GM19239 (cell line): ENCODE measurements at places on chromosomes 3 and 15.
A peak's percentile ranks its signal among the peaks of the same experiment; 100 is the strongest.

DNA sequence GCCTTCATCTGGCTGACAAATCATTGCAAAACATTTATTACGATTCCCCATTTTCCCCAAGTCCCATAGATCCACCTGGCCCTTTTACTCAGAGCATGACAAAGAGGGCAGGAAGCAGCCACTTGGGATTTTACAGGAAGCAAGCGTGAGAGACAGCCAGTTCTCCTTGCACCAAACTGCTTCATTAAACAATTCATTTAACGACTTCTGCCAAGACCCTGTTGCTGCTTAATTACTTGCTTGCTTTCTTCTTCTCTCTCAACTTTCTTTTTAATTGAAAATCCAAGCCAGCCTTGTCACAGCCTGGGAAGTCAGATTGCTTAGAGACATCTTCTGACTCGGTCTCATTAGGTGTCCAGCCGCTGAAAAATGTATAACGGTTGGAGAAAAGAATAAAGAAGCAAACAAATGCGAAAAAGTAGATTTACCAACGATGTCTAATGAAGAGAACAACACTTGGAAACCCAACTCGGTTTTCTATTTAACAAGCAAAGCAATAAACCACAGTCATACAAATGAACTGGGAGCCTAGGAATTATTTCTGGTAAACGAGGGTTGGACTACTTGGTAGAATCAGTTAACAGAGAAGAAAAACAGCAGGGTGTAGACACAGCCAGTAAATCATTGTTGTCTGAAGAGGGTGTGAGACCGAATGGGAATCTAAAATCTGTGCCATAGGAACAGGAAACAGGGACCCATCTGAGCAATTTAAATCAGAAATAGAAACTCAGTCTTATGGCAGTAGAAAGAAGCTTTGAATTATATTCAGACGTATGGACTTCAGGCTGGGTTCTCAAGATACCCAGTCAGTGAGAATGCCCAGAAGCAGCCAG lies 298.3 kb downstream of the LRRC3B start:
- DNase-seq = no peak

DNA sequence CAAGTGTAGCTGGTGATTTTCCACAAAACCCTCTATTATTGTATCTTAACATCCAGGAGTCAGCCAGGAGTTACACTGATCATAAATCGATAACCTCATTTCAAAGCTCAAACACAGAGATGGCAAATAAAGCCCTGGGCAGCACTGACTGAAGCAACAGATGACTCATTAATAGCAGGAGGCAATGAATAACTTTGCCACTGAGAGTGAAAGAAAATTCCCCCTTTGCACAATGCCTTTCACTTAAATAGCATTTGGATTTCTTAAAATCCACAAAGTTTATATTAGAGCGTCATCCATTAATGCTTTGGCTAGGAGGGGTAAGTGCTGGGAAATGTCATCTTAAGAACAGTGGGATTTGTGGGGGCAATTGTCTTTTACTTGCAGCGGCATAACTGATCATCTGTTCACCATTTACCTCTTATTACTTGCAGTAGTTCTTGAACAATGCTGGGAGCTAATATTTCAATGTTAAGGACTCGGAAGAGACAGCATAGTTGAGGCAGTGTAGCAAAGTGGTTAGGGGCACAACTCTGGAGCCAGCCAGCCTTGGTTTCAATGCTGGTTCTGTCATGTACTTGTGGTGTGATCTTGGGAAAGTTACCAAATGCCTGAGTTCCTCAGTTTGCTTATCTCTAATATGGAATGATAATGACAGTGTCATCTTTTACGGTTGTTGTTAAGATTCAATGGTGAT lies 630.4 kb upstream of the TBL1XR1 start:
- DNase-seq = no peak

- DNase-seq = peak; percentile 18
Observed at GRCh38 chr3:32934150-32934742, 17.2 kb upstream of the CCR4 start.

DNA sequence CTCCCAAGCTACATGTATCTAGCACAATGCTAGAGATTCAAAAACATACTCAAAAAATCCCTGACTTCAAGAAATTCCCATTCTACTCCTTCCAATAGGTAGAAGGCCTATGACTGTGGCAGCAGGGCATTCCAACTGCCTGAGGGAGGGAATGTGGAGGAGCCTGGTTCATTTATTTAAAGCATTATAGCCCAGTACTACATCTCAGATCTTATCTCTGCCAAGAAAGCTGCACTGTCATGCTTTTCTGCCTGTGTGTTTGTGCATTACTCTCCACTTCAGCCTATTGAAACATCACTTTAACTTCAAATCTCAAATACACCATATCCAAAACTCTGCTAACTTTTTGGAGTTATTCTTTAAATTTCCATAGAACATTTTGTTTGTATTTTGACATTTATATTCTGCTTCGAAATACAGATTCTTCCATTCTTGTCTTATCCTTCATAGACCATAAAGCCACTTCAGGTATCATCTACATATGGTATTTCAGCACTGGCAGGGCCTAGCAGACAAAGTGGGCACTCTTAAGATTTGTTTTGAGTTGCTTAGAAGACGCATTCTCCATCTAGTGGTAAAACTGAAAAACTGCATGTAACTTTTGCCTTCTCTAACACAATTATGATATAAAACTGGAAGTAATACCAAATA lies 59.1 kb upstream of the NEDD4 start:
- peak; percentile 28 for DNase-seq

- DNase-seq = no peak
Observed at GRCh38 chr3:100289339-100289738, 28.5 kb downstream of the TBC1D23 start.

- no peak for DNase-seq
Observed at GRCh38 chr3:85251766-85252165, 293.0 kb downstream of the CADM2 start.

- DNase-seq = no peak
Observed at GRCh38 chr3:55750525-55750924, 263.4 kb upstream of the WNT5A start.

DNA sequence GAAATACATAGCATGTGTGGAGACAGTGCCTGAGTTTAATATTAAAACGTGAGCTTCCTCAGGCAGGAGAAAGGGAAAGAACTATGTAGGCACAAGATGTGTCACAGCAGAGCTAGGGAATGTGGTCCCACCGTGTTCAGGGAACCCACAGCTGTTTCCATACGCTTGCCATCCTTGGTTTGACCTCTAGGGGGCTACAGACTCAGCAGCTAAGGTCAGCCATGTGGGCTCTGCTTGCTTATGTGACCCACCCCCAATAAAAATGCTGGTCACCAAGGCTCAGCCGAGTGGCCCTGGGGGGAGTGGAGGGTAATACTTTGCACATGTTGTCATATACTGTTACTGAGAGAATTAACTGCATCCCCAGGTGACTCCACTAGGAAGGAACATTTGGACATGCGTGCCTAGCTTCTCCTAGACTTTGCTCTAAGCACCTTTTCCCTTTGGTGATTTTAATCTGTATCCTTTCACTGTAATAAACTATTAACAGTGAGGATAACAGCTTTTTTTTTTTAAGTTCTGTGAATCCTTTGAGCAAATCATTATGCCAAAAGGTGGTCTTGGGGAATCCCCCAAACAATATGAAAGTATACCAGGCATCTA lies 3.3 kb downstream of the TUBGCP5 start:
- peak; percentile 44 for DNase-seq

DNA sequence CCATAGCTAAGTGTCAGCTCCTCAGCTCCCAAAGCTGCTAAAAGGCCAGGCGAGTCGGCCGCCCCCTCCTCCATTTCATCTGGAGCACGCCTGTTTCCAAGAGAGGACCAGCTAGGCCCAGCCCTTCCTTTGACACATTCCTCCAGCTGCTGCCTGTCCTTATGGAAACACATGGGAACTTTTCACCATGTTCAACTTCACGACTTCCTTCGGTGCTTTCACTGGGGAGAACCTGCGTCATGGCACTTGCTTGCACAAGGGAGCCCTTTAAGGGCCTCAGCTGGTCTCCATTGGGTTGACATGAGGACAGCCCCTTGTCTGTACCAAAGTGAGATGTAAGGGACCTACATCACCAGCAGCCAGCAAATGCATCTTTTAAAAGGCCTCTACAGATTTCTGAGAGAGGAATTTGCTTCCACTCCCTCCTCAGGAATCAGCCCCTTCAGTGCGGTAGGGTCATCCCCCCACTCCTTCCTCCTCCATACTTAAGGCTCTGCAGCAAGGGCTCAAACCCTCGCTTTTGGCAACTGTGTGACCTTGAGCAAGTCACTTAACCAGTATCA lies 2.1 kb downstream of the MAGI1 start:
- no peak for DNase-seq

DNA sequence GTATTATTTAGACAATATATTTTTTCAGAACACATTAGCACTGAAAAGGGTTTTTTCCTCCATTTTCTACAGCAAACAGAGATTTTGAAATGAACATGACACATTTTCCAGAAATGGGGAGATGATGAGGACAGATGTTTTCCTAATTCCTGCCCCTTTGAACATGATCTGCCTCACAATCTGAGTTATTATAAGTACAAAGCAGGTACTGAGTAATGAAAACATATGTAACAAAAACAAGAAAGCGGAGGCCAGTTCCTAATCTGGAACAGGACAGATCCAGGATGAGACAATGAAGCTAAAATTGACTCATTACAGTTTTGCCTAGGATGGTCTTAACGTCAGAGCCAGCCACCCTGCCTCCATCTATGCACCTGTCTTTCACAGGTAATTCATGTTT lies 642.8 kb upstream of the NR2F2 start:
- no peak for DNase-seq

GRCh38 chr3:120683213-120683612 lies 1.2 kb upstream of the HGD start:
- no peak for DNase-seq

DNA sequence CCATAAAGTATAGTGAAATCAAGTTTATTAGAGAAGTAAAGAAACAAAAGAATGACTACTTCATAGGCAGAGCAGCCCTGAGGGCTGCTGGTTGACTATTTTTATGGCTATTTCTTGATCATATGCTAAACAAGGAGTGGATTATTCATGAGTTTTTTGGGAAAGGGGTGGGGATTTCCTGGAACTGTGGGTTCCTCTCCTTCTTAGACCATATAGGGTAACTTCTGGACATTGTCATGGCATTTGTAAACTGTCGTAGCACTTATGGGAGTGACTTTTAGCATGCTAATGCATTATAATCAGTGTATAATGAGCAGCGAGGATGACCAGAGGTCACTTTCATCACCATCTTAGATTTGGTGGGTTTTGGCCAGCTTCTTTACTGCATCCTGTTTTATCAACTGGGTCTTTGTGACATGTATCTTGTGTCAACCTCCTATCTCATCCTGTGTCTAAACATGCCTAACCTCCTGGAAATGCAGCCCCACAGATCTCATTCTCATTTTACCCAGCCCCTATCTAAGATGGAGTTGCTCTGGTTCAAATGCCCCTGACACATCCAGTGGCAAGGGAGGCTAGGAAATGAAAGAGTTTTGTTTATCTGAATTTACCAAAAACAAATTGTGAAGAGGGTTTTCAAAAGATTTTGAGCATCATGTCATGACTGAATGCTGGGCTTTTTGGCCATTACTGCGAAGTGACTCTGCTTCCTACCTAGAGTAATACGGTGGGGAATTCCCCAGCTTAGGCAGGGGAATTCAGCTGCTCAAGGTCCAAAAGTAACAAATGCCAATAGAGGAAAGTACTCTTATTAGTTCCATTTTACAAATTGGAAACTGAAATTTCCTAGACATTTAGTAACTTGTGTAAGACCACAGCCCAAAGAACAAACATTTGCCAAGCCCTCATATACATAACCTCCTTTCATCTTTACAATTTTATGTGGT lies 6.2 kb upstream of the SPSB4 start:
- no peak for DNase-seq

GRCh38 chr15:67036775-67037555 lies 28.4 kb upstream of the SMAD3 start:
- DNase-seq = no peak

GRCh38 chr3:120749843-120750242 lies 7.3 kb downstream of the GTF2E1 start:
- DNase-seq = no peak

DNA sequence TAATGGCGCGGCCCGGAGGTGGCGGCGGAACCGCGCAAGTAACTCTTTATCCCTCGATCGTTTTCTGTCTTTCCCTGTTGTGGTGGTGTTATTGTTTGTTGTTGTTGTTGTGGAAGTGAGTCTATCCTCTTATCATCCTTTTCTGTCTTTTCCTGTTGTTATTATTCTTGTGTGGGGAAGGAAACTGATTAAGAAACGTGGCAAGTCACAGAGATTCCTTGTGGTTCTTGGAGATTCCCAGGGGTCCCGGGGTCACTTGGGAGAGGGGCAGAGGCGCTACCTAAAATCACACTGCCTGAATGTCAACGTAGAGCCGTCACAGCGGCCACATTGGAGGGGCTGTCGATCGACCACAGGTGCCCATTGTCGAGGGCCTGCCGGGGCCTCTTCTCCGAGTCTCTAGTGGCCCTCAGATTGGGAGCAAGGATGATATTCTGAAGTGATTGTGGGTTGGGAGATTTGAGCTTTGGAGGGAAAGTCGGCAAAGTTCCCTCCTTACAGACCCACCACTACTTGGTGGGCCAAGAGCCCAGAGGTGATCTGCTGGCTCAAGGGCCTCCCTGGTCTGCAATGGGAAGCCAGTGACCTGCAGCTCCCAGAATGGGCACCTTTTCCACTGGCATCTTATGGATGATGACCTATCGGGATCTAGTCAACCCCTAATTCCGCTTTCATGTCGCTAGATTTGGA lies 790 bp downstream of the PARP14 start:
- no peak for DNase-seq

DNA sequence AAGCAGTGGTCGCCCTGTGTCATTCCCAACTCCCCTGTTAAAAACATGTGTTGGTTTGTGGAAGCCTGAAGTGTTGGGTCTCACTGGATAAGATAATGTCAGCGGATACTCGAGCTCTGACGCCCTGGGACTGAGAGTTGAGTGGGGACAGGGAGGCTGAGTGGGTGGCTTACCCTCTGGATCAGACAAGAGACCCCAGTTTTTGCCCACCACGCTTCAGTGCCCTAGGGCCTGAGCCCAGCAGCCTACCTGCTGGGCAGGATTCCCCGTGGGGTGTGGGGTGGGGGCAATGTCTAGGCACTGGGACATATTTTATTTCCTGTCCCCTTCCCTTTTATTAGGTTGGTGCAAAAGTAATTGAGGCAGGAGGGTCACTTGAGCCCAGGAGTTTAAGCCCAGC lies 75.0 kb downstream of the SMAD6 start:
- DNase-seq = no peak

DNA sequence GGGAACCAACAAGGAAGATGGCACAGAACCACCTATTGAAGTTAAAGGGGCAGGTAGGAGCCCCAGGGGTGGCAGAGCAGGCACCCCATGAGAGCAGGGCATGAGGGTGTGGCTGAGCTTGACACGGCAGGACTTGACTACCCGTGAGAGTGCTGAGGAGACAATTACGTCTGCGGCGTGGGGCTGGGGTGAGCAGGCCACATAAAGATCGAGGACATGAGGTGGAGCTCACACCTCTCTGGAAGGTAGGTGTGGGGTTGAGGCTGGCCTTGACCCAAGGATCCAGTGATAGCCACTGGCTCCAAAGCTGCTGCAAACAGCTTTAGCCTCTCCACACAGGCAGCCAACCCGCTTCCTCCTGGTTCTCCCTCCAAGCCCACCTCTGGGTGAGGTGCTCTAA lies 64.5 kb downstream of the PCSK6 start:
- no peak for DNase-seq
